ENCODE measurements at places on chromosomes 5 and 9.

DNA sequence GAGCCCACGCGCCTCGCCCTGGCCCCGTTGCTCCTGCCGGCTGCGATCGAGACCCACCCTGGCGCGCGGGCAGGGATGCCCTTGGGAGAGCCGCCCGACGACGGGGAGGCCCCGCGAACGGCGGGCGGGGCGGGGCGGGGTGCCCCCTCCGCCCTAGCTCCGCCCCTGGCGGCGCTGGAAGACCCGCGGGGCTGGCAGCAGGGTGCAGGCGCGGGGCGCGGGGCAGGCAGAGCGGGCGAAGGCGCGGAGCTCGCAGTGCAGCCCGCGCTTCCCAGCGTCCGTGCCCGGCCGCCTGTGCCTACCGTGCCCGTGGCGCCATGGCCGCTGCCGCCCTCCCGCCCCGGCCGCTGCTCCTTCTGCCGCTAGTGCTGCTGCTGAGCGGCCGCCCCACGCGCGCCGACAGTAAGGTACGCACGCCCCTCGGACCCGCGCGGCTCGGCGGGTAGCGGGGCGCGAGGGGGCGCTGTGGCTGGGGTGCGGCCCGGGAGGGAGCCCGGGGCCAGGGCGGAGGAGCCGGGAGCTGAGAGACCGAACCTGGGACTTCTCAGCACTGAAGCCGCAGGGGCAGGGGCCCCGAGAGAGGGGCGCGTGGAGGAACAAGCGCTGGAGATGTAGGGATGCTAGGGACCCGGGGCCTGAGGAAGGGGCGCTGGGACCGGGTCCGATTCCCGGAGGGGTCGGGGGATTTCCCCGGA lies at the start of gene OLFML2A:
Gene OLFML2A, plus strand, starts transcription at position 180 of the 695 bp plus-strand sequence. Its CDS starts 138 bp downstream, at position 318.
- DNase-seq = no peak

DNA sequence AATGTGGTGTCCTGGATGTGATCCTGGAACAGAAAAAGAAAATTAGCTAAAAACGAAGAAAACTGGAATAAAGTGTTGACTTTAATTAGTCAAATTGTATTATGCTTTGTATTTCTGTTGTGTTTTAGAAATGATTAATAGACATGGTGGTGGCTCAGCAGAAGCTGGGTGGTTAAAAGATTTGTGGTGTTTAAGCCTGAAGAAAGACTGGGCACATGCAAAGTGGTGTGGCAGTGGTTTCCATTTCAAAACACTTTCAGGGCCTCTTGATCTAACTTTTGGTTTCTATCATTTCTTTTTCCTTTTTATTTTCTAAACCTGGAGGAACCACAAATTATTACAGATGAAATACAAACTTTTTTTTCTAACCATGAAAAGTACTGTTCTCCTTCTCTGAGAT lies 44.1 kb downstream of the ADGRV1 start:
- DNase-seq = no peak

DNA sequence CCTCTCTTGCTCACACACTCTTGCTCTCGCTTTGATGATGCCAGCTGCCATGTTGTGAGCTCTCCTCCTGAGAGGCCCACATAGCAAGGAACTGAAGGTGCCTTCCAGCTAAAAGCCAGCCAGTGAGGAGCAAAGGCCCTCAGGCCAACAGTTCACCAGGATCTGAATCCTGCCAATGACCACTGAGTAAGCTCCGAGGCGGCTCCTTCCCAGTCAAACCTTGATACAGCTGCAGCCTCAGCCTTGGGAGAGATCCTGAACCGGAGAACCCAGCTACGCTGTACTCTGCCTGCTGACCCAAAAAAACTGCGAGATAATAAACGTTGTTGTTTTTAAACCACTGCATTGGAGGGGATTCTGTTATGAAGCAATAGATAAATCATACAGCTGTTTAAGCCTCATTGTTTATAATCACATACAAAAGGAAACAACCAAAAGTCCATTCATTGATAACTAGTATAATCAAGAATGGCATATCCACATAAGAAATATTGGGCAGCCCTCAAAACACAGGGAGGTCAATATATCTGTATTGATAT lies 49.0 kb upstream of the IFNK start:
- DNase-seq = no peak

- DNase-seq = peak; percentile 39
These were observed 20.0 kb downstream of the JMY start for GRCh38 chr5:79255786-79256557.

GRCh38 chr9:89642789-89643188 lies 38.0 kb downstream of the GADD45G start:
- DNase-seq = no peak

DNA sequence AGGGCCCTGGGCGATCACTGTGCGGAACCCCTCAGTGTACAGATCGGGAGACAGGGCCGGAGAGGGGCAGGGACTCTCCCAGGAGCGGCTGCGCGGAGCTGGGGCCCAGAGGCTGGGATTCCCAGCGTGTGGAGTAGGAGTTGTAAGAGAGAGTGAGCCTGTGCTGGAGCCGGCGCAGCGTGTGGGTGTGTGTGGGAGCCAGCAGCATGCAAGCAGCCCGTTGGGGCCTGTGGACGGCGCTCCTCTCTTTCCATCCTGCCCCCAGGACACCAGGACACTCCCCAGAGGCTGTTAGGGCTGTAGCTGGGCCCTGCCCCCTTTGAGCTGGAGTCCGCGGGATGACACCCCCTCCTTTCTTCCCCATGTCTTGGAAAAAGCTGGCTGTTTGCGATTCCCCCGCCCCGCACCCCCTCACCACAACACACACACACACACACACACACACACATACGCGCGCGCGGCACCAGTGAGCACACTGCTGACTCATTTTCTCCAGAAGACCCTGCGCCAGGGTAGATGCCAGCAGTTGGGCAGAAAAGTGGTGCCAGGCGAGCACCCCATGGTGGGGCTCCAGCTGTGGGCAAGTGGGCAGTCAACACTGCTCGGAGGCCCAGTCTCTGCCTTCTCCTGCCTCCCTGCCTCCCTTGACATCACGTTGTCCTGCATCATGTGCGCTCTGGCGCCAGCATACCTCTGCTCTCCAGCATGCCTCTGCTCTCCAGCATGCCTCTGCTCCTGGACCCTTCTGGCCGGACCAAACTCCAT lies 1.5 kb downstream of the COL27A1 start:
- peak; percentile 85 for DNase-seq

All from cardiac fibroblast (primary cell).